ENCODE measurements at places on chromosomes 5 and 9.

DNA sequence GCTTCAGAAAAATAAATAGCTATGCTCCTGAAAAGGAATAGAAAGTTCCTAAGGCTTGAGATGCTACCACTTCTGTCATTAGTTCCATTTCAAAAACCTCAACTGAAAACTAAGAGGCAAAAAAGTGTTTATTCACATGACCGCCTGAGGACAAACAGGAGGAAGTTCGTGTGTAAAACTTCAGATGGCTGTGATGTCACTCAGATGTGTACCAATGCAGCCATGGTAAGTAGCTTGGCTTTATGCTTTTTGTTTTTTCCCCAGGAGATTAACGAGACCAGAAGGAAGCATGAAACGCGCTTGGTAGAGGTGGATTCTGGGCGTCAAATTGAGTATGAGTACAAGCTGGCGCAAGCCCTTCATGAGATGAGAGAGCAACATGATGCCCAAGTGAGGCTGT, 33.0 kb downstream of the LMNB1 start:
- DNase-seq, result no peak

- DNase-seq, result no peak
These were observed 9.0 kb downstream of the KIAA1958 start for GRCh38 chr9:112495614-112496013.

DNA sequence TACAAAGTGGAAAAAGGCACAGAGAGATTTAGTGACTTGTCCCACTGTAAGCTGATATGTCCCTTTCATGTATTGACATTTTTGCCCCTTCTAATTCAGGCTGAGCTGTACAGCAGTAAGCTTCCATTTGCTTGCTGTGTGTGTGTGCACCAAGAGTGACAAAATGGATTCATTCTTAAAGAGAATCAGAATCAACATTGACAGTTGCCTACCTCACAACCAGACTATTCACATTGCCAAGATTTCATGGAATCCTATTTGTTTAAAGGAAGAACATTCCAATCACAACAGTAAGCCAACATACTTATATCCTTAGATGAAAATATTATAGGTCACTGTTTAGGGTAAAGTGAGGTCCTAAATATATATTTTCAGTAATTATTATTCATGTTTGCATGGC, 102.6 kb downstream of the TMEM232 start:
- no peak for DNase-seq

DNA sequence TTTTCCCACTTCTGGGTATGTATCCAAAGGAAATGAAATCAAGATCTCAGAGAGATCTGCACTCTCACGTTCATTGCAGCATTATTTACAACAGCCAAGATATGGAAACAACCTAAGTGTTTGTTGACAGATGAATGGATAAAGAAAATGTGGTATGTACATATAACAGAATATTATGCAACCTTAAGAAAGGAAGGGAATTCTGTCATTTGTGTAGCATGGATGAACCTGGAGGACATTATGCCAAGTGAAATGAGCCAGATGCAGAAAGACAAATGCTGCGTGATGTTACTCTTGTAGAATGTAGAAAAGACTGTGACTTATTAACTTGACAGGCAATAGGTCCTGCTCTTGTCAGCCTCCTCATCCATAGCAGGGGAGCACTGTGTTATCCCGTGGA, 31.4 kb downstream of the PPARGC1B start:
- DNase-seq, result no peak

DNA sequence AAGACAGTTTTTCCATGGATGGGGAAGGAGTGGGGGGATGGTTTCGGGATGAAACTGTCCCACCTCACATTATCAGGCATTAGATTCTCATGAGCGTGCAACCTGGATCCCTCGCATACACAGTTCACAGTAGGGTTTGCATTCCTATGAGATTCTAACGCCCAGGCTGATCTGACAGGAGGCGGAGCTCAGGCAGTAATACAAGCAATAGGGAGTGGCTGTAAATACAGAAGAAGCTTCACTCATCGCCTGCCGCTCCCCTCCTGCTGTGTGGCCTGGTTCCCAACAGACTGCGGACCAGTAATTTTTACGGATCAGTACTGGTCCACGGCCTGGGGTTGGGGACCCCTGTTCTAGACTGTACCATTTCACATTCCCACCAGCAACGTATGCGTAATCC, 68.3 kb upstream of the OTULINL start:
- DNase-seq, result no peak

DNA sequence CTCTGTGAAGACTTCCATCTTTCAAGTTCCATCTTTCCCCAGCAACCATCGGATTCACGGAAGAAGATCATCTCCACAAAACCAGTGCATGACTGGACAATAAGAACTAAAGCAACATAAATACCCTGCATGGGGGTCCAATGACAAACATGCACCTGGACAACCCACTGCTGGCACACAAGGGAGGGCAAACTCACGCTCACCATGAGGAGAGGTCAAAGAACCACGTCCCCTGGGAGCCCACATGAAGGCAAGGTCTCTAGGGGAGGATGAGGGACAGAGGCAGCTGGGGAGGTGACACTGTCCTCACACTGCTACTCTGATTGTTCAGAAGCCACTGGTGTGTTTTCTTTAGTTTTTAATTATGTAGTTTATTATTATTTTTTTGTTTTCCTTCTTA, 190.8 kb downstream of the MED10 start:
- DNase-seq, result no peak

DNA sequence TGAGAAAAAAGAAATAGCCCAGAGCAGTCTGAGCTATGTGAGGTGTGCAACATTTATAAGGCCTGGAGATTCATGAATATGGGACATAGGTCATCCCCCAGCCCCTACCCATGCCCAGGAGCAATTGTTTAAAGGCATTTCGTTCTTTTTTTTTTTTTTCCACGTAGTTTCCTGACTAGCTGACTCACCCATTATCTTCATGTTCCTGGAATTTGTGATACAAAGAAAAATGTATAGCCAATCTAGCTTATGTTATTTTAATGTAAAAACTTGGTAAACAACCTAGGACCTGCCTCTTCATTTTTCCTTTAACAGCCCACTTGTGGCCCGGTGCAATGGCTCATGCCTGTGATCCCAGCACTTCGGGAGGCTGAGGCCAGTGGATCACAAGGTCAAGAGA, 81.3 kb downstream of the OSTF1 start:
- DNase-seq, result no peak

DNA sequence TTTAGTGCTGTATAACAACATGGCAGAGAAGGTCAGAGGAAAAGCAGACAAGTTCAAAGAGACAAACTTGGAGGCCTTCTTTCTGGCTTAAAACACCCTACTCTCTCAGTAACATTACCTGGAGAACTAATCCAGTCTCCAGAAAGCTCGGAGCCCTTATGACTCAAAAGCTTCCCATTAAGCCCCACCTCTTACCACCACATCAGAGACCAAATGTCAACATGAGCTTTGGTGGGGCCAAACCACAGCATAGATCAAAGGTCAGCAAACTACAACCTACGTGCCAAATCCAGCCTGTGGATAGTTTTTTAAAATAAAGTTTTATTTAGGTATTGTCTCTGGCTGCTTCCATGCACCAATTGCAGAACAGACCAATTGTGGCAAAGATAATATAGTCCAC, 589.9 kb downstream of the DNAH5 start:
- DNase-seq, result no peak

DNA sequence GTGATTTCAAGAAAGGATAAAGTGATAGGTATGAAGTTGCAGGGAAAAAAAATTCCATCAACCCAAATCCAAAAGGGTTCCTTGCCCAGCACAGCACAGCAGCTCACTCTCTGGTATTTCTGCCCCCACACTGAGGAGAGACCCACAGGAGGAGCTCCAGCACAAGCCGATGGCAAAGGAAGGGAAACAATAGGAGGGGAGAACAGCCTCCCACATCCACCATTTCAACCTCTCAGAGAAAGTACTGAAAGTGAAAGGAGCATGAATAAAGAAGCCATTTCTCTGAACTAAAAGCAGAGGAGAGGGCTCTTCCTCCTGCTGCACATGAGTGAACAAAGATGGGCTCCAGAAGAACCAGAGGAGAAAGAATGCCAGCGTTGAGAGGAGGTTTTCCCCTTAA, 54.9 kb upstream of the ZSWIM6 start:
- DNase-seq, result no peak

- DNase-seq, result no peak
These were observed 75.8 kb downstream of the ARHGAP26 start for GRCh38 chr5:142845954-142846398.

DNA sequence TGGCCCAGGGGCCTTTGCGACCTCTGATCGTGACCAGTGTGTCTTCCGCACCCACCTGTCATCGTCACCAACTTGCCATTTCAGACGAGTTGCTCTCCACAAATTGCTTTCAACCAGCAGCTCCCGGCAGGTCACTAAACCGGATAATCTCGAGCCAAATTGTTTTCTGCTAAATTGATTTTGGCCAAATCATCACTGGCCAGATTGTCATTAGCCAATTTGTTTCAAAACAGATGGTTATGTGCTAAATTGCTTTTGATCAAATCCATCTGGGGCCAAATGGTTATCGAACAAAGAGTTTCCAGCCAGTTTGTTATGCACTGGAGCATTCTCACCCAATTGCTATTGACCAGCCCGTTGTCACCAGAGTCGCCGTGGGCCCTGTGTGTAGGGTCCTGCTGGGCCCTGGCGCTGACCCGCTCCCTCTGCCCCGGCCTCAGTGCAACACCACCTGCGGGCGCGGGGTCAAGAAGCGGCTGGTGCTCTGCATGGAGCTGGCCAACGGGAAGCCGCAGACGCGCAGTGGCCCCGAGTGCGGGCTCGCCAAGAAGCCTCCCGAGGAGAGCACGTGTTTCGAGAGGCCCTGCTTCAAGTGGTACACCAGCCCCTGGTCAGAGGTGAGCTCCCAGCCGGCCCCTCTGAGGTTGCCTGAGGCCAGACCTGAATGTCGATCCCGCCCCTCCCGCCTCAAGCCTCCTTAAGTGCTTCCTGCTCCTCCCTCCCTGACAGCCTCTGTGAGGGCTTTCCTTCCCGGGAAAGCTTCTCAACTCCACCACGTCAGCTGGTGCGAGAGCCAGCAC, 35.6 kb downstream of the ADAMTSL2 start:
- no peak for DNase-seq

GRCh38 chr9:32550150-32550561, 2.0 kb upstream of the SMIM27 start:
- no peak for DNase-seq

GRCh38 chr9:95409650-95410426, 92.3 kb upstream of the FANCC start:
- no peak for DNase-seq

- no peak for DNase-seq
These were observed 352.7 kb upstream of the GRAMD2B start for GRCh38 chr5:126070481-126070880.

DNA sequence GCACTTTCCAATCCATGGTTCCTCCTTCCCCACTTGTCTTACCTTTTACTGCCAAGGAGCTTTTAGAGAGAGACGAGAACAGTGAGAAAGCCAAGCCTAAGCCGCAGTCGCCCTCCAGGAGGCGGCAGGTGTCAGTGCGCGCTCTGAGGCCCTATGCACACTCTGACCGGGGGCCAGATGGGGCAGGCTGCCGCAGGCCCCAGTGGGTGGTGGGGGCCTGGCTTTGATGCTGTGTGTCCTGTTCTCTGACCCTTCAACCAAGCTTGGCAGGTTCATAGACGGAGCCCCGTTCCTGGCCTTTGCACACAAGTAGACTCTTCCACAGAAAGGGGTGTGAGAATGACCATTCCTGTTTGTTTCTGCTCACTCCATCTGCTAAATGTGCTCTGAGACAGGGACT, 77.3 kb downstream of the WNK2 start:
- DNase-seq, result no peak

- no peak for DNase-seq
These were observed 281.0 kb downstream of the EFNA5 start for GRCh38 chr5:107389775-107390148.

- no peak for DNase-seq
These were observed 41.7 kb upstream of the GLDC start for GRCh38 chr9:6687180-6687579.
